Body of pancreas (tissue), 4 donors: ENCODE measurements at places on chromosomes 11 and 22. TPM values are rescaled to one million over a fixed set of nuclear protein-coding genes. Genes with fewer than 3 reads are reported as not detected.

DNA sequence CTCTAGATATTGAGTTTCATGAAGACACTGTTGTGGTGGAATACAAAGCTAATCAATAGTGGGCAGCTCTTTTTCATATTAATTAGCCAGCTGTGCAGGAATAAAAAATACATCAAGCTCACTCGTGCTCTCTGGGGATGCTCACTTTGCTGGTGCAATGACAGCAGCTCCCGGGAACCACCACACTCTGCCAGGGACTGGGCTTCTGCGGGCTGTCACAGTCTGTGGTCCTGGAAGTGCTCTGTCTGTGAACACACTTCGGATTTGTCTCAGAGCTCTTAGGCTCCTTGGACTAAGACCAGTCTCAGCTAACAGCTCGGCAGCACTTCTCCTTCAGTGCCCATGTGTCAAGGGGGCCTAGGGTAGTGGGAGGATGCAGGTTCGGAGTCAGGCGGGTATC lies 393.5 kb downstream of the TENM4 start:
- no peak for DNase-seq
- no peak overlapping the region for H3K27ac ChIP-seq
- no peaks in the 10 kb centered on the region for H3K27me3 ChIP-seq
- peaks cover 21% of the 10 kb centered on the region for H3K4me1 ChIP-seq
- no peak overlapping the region for H3K4me3 ChIP-seq

- no peak overlapping the region for H3K27ac ChIP-seq
- H3K27me3 ChIP-seq = no peaks in the 10 kb centered on the region
- no peak for DNase-seq
- no peaks in the 10 kb centered on the region for H3K36me3 ChIP-seq
- no peaks in the 10 kb centered on the region for H3K4me1 ChIP-seq
- H3K4me3 ChIP-seq = no peak overlapping the region
Observed at GRCh38 chr11:8315954-8316353, 52.3 kb upstream of the LMO1 start.

GRCh38 chr11:115710980-115711379 lies 206.8 kb upstream of the CADM1 start:
- H3K4me1 ChIP-seq = no peaks in the 10 kb centered on the region
- H3K36me3 ChIP-seq = no peaks in the 10 kb centered on the region
- no peak for DNase-seq
- no peak overlapping the region for H3K27ac ChIP-seq
- H3K27me3 ChIP-seq = no peaks in the 10 kb centered on the region

GRCh38 chr11:18393581-18394274 lies 635 bp upstream of the LDHA start:
- no peaks in the 10 kb centered on the region for H3K27me3 ChIP-seq
- H3K27ac ChIP-seq = peak overlapping the region; percentile 92
- no peaks in the 10 kb centered on the region for H3K36me3 ChIP-seq
- DNase-seq = peak; percentile 35
- no peak overlapping the region for H3K4me3 ChIP-seq
- peaks cover 22% of the 10 kb centered on the region for H3K4me1 ChIP-seq

- no peak for DNase-seq
- H3K27me3 ChIP-seq = no peaks in the 10 kb centered on the region
- peaks cover 48% of the 10 kb centered on the region for H3K4me1 ChIP-seq
- H3K36me3 ChIP-seq = no peaks in the 10 kb centered on the region
- no peak overlapping the region for H3K27ac ChIP-seq
- no peak overlapping the region for H3K4me3 ChIP-seq
Observed at GRCh38 chr11:120352405-120352804, 16.2 kb downstream of the ARHGEF12 start.

GRCh38 chr11:2222451-2222850 lies 47.9 kb downstream of the ASCL2 start:
- H3K27ac ChIP-seq = no peak overlapping the region
- H3K27me3 ChIP-seq = no peaks in the 10 kb centered on the region
- no peaks in the 10 kb centered on the region for H3K4me1 ChIP-seq
- no peaks in the 10 kb centered on the region for H3K36me3 ChIP-seq

DNA sequence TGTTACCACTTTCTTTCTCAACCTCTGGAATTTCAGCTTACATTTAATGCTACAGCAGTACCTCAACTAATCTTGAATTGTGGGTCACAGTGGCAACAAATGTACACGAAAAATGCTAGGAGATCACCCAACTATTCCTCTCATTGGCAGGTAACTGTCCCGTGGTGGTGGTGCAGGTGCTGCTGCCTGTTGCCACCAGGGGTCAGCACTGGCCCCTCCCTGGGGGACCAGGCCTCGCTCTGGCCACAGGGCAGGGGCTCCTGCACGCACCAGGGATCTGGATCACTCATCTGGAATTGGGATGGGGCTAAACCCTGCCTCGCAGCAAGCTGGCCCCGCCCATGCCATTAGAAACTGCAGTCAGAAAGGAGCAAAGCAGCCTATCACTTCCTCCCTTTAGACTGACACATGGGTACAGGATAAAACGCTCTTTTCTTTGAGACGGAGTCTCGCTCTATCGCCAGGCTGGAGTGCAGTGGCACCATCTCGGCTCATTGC lies 6.9 kb upstream of the POLDIP3 start:
- no peak overlapping the region for H3K27ac ChIP-seq
- H3K36me3 ChIP-seq = no peaks in the 10 kb centered on the region
- H3K4me3 ChIP-seq = no peak overlapping the region

DNA sequence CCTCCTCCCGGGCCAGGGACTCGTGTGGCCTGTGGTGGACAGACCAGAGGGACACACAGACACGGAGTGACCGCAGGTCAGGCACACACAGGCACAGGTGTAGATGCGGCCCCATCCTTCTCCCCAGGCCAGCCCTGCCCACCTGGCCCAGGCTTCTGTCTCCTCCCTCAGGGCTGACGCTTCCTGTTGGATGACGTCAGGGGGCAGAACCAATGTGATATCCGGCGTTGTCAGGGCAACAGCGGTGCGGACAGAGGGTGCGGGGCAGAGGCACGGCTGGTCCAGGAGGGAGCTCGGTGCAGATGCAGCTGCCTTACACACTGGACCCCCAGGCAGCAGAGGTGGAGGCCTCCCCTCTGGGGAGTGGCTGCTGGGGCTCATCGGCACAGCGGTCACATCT lies 2.9 kb upstream of the TUBGCP6 start:
- H3K27ac ChIP-seq = no peak overlapping the region
- H3K27me3 ChIP-seq = no peaks in the 10 kb centered on the region
- H3K4me1 ChIP-seq = peaks cover 46% of the 10 kb centered on the region
- peak; percentile 74 for DNase-seq
- no peaks in the 10 kb centered on the region for H3K36me3 ChIP-seq

- no peak overlapping the region for H3K4me3 ChIP-seq
- no peak for DNase-seq
- H3K4me1 ChIP-seq = no peaks in the 10 kb centered on the region
- H3K36me3 ChIP-seq = no peaks in the 10 kb centered on the region
- no peak overlapping the region for H3K27ac ChIP-seq
Observed at GRCh38 chr11:129946256-129946655, 50.9 kb upstream of the NFRKB start.

DNA sequence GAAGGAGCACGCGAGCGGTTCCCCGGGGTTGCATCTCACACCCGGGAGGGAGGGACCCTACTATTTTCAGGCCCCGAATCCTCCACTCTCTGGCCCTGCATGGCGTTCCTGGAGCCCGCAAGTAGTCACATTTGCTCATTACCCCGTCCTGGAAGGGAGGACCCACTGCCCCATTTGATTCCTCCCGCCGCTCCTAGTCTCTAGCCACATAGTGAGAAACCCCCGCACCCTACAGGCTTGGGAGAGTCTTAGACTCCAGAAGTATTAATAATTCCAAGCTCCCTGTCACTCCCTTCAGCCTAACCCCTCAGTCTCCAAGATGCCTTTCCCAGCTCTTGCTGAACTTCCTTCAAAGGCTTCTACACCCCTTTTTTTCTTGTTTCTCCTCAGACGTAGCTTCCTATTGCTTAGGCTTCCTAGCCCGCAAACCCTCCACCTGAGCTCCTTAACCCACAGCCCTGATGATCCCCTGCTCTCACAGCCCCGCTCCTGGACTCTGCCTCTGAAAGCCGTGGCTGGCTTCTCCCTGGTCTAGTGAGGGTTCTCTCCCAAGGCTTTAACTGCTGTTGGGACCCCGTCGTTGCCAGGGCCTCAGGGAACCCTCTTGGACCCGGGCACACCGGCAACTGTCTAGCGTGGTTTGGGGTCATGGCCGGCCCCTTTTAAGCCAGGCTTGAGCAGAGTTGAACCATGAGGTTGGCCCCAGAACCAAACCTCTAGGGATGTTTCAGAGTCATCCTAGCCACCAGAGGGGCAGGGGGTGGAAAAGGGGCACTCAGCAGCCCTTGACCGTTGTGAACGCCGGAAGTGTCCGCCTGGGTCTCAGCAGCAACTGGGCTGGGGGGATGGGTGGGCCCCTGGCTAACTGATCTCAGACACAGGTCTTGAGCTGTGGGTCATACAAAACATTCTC lies 862 bp downstream of the GGA1 start:
- peaks cover 41% of the 10 kb centered on the region for H3K4me1 ChIP-seq
- H3K27ac ChIP-seq = peak overlapping the region; percentile 92
- H3K36me3 ChIP-seq = peaks cover 2% of the 10 kb centered on the region
- peak overlapping the region; percentile 73 for H3K4me3 ChIP-seq
- DNase-seq = no peak
- no peaks in the 10 kb centered on the region for H3K27me3 ChIP-seq

GRCh38 chr11:119666463-119667131 lies 62.4 kb downstream of the NECTIN1 start:
- peaks cover 25% of the 10 kb centered on the region for H3K4me1 ChIP-seq
- no peak overlapping the region for H3K4me3 ChIP-seq
- H3K27me3 ChIP-seq = no peaks in the 10 kb centered on the region
- no peaks in the 10 kb centered on the region for H3K36me3 ChIP-seq
- DNase-seq = peak; percentile 83
- H3K27ac ChIP-seq = no peak overlapping the region

DNA sequence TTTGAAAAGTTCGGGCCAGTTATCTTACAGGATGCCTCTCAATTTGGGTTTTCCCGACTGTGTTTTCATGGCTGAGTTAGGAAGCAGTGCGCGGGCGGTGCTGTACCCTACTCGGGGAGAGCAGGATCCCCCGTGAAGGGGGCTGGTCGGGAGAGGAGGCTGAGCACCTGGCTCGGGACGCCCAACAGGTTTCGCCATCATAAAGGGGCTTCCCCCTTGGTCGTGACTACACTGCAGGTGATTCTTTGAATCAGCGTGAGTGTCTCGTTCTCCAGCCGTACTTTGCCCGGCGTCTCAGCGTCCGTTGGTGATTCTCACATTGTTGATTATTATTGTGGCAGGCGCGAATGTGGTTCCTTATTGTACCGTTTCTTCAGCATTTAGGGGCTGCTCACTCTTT lies 46.6 kb downstream of the ST14 start:
- DNase-seq = no peak
- no peaks in the 10 kb centered on the region for H3K4me1 ChIP-seq
- H3K4me3 ChIP-seq = no peak overlapping the region
- H3K36me3 ChIP-seq = peaks cover 23% of the 10 kb centered on the region
- H3K27me3 ChIP-seq = no peaks in the 10 kb centered on the region

DNA sequence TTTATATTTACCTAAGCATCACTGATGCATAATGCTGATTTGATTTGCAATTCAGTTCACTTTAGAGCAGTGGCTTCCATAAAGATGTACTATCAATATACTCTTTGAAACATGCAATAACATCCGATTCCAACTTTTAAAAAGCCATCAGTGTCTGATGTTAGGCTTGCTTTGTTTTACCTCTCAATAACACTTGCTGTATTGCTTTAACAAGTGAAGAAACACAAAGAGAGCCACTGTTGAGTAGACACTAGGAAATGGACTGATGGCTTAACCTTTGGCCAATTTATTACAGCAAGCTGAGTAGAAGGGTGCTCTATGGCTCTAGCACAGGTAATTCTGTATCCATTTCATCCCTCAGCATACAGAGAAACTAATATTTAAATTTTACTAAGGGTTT lies 122.1 kb downstream of the FCHSD2 start:
- no peaks in the 10 kb centered on the region for H3K4me1 ChIP-seq
- DNase-seq = no peak
- no peak overlapping the region for H3K27ac ChIP-seq

GRCh38 chr11:119108146-119108856 lies 1.2 kb downstream of the C2CD2L start:
- H3K27me3 ChIP-seq = no peaks in the 10 kb centered on the region
- peak overlapping the region; percentile 97 for H3K4me3 ChIP-seq
- H3K4me1 ChIP-seq = peaks cover 29% of the 10 kb centered on the region
- no peaks in the 10 kb centered on the region for H3K36me3 ChIP-seq
- peak overlapping the region; percentile 49 for H3K27ac ChIP-seq
- peak; percentile 55 for DNase-seq

- no peaks in the 10 kb centered on the region for H3K36me3 ChIP-seq
- peaks cover 12% of the 10 kb centered on the region for H3K4me1 ChIP-seq
Observed at GRCh38 chr11:95135155-95135554, 45.5 kb downstream of the ENDOD1 start.

DNA sequence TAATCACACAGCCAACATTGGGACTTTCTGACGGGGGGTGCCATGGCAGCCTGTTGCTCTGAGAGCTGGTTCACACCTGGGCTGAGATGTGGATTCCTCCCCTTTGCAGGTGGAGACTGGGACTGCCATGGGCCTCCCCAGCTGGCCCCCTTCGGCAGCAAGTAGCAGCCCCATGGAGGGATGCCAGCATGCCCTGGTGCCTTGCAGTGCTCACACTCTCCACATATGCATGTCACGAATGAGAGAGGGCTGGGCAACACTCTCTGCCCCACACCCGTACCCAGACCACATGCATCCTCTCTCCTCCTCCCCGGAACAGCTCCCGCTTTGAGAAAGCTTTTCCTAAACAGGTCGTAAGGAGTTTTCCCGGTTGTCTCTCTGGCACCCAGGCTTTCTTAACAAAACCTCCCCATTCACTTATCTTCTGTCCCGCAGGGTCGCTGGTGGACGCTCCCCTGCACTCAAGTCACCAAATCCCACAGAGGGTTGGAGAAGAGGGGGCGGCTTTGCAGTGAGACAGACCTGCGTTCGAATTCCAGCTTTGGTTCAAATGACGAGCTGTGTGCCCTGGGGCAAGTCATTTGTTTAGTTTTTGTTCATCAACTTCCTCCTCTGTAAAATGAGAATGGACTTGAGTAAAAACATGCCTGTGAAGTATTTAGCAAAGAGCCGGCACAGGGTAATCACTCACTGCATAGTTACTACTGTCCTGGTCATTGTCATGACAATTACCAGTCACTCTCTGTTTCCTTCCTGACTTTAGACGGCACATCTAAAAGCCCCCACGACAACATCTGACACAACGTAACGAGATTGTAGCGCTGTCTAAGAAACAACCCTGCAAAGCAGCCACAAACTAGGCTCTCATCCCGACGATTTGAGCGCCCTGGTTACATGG lies 231.3 kb upstream of the B3GAT1 start:
- DNase-seq = no peak
- H3K36me3 ChIP-seq = no peaks in the 10 kb centered on the region
- no peaks in the 10 kb centered on the region for H3K4me1 ChIP-seq
- no peaks in the 10 kb centered on the region for H3K27me3 ChIP-seq
- H3K27ac ChIP-seq = no peak overlapping the region

GRCh38 chr11:96229354-96229977 lies 113.5 kb downstream of the MAML2 start:
- no peaks in the 10 kb centered on the region for H3K36me3 ChIP-seq
- no peak for DNase-seq
- H3K4me1 ChIP-seq = no peaks in the 10 kb centered on the region

Gene PDGFB
- 15.8 TPM for total RNA-seq

Gene HPX
- 1.3 TPM for total RNA-seq

Gene NEAT1
- total RNA-seq = 539 TPM

Gene KLHDC7B
- not detected for total RNA-seq

Gene BBOX1
- total RNA-seq = not detected

Gene CHADL
- 6.3 TPM for total RNA-seq

Gene MYOD1
- not detected for total RNA-seq
